ENCODE measurements at places on chromosomes 13 and 19.

- no peak for DNase-seq
Measured at GRCh38 chr19:497869-498510, 1.7 kb downstream of the MADCAM1 start.

DNA sequence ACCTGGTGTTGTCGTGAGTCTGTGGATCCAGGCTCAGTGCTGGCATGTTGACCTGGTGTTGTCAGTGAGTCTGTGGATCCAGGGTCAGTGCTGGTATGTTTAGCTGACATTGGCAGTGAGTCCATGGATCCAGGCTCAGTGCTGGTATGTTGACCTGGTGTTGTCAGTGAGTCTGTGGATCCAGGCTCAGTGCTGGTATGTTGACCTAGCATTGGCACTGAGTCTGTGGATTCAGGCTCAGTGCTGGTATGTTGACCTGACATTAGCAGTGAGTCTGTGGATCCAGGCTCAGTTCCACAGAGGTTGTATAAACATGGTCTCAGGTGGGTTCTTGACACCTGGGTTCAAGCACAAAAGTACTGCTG, 16.8 kb upstream of the PDCD2L start:
- no peak for DNase-seq

DNA sequence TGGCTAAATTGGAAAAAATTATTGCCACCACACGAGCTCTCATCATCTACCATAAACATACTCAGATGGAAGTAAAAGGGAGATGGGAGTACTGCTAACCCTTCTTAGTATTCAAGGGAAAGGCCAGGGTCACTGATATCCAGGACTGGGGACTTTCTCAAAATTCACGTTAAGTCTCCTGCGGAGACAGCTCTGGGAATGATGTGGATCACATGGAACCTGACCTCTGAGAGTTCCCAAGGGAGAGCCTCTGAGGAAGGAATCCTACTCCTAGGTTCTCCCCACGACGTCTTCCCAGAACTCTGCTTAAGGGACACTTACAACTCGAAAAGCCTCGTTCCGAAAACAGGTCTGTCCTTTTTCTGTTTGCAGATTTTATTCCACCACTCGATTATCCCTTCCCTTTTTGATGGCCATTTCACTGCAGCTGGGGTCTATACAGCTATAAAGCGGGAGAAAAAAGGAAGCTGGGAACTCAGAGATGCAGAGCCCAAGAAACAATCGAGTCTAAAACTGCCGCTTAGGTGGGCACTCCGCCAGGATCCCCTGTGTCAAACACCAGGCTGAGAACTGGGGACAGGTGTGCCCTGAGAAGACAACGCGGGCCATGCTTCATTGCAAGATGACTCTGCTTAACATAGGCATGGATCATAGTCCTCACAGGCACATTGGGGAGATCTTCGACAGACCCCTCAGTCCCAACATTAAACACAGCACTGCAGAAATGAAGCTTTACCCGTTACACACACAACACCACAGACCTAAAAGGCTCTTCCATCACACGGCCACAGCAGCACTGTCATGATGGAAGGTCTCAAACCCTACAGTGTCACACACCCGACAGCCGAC, 823 bp upstream of the ZNF567 start:
- no peak for DNase-seq

DNA sequence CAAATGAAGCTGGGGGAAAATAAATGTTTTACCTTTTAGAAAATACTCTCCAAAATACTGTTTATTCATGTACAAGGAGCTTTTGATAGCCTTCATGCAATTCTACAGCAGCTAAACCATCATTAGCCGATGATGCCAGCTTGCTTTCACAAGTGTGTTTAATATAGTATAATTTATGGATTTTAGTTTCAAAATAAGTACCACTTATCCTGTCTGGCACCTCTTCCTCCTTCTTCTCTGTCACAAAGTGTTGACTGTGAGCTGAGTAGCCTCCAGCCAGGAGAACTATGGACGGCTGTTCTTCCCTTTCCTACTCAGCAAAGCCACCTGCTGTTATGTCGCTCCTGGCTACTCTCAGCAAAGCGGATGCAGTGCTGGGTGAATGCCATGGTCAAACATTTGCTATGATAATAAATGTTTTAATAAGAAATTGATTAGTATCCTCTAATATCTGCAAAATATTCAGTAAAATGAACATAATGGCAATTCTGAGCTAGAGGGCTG, 238.2 kb downstream of the LIG4 start:
- DNase-seq, result no peak

DNA sequence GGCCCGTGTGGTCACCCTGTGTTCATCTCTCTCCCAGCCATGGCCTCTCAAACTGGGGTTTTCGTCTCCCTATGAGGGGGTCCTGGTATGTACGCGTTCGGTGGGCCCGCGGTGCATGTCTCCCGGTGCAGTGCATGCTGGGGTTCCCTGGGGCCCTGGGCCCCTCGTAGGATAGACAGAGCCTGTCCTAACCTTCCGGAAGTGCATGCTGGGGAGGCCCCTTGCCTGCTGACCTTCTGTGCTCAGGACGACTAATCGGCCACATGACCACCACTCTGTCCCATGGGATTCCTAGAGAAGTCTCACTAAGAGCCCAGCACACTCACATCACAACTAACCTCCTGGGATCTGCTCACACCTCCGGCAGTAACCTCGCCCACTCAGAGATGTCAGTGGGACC, 4.9 kb upstream of the USE1 start:
- DNase-seq, result no peak

- DNase-seq, result no peak
Measured at GRCh38 chr13:74969419-74969818, 512.5 kb downstream of the TBC1D4 start.

GRCh38 chr19:11130824-11131455, 24.6 kb downstream of the SPC24 start:
- peak; percentile 59 for DNase-seq

DNA sequence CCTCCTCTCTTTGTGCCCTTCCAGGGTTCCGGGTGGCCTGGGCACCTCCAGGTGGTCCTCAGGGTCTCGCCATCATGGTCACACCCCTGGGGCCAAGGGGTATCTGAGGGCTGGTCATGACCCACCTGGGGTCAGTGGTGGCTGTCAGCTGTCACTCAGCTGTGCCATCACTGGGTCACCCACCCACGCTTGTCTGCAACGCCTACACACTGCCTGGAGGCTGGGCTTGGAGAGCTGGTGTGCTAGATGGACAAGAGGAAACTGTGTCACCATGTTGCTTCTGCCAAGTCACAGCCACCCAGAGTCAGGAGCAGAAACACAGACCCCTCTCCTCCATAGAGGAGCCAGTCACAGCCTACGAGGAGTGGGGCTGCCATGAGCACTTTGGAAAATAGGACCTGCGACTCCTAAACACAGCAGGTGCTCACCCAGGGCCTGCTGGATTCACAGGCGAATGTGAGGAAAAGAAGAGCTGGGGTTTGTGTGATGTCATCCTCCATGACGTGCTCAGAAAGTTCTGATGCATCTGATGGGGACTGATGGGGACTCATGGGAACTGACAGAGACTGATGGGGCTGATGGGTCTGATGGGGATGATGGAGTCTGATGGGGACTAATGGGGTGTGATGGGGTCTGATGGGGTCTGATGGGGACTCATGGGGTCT, 10.7 kb upstream of the GRTP1 start:
- DNase-seq, result no peak

GRCh38 chr13:76965759-76966421, 17.6 kb downstream of the ACOD1 start:
- no peak for DNase-seq

DNA sequence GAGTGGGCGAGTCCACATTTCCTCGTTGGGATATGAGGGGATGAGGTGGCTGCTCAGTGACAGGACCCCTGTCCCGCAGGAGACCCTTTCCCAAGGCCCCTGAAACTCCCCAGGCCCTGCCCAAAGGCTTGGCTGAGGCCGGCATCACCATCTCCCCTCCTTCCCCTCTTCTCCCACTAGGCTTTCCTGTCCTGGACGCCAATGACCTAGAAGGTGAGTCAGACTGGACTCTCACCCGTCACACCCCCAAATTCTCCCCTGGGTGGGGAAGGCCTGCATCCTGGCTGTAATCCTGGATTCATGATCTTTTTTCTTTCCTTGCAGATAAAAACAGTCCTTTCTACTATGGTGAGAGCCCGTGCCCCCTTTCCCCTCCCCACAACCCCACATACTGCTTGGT, 5.3 kb downstream of the FXYD3 start:
- no peak for DNase-seq

DNA sequence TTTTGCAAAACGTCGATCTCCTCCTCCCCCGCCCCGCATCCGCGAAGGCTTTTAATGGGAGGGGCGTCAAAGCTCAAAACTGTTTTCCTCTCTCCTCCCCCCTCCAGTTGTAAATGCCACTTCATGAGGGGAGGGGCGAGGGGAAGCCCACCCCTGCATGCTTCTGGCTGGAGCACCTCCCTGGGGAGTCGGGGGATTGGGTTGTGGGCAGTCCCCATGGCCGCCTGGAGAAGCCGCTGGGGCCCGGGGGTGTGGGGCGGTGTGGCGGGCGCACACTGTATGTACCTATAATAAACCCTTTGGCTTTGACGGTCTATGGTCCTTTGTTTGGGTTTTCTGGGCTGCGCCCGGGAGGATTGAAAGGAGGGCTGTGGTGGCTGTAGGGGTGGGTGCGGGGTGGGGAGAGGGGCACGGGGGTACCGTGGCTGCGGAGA, 505 bp upstream of the SHKBP1 start:
- no peak for DNase-seq

GRCh38 chr13:103517066-103517767, 451.0 kb upstream of the SLC10A2 start:
- DNase-seq, result no peak

DNA sequence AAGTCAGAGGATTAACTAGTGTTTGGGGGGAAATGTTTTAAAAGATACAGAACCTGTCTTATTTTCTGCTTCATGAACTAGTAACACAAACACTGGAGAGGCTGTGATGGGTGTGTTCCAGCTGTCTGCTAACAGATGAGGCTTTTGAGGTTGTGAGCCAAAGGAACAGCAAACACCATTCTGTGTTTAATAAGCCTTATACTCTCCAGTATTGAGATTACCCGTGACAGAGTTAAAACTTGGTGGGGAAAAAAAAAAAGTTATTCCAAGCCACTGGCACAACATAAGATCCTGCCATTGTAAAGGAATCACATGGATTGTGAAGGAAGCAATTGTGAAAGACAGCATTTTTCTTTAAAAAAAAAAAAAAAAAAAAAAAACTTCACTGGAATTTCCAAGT, 48.4 kb downstream of the KCTD12 start:
- no peak for DNase-seq

DNA sequence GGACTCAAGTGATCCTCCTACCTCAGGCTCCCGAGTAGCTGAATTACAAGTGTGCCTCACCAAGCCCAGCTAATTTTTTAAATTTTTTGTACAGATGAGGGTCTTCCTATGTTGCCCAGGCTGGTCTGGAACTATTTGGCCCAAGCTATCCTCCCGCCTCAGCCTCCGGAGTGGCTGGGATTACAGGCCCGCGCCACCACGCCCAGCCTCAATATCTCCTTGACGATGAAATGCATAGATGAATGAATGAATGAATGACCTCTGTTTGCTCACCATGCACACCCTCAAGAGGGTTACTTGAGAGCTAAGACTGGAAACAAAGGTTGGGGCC, 14.9 kb upstream of the AP1M2 start:
- DNase-seq, result no peak

DNA sequence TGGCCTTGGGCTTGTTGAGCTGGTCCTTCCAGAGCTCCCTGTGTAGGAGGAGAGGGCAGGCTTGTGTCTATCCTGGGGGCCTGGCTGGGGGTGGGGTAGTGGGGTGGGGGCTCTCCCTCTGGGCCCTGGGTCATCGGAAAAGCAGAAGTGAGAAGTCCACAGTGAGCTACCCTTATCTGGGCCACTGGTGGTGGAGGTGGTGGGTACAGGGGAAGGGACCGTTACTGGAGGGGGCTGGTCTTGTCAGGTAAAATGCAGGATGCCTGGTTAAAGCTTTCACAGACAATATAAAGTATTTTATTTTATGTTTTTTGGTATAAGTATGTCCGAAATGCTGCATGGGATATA, 342 bp upstream of the SIGLEC10 start:
- no peak for DNase-seq

DNA sequence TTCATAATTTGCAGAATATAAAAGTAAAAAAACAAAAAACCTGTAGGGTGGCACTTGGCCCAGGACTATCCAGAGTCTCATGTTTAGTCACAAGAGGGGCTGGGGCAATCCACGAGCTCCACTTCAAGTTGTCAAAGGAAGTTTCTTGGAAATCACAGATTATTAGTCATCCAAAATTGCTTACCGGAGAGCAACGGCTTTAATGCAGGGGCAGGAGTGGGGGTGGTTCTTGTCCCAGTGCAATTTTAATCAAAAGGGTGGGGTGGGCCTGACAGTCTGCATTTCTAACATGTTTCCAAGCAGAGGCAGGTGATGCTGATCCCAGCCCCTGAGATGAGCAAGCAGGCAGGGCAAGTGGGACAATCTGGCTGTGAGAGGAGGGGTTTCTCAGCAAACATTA, 233.9 kb downstream of the ABCC4 start:
- no peak for DNase-seq

- no peak for DNase-seq
Measured at GRCh38 chr13:109007946-109008345, 378.5 kb downstream of the MYO16 start.

- no peak for DNase-seq
Measured at GRCh38 chr13:50991579-50992521, 82.3 kb downstream of the RNASEH2B start.

- no peak for DNase-seq
Measured at GRCh38 chr13:112374271-112374670, 1.9 kb upstream of the SPACA7 start.

DNA sequence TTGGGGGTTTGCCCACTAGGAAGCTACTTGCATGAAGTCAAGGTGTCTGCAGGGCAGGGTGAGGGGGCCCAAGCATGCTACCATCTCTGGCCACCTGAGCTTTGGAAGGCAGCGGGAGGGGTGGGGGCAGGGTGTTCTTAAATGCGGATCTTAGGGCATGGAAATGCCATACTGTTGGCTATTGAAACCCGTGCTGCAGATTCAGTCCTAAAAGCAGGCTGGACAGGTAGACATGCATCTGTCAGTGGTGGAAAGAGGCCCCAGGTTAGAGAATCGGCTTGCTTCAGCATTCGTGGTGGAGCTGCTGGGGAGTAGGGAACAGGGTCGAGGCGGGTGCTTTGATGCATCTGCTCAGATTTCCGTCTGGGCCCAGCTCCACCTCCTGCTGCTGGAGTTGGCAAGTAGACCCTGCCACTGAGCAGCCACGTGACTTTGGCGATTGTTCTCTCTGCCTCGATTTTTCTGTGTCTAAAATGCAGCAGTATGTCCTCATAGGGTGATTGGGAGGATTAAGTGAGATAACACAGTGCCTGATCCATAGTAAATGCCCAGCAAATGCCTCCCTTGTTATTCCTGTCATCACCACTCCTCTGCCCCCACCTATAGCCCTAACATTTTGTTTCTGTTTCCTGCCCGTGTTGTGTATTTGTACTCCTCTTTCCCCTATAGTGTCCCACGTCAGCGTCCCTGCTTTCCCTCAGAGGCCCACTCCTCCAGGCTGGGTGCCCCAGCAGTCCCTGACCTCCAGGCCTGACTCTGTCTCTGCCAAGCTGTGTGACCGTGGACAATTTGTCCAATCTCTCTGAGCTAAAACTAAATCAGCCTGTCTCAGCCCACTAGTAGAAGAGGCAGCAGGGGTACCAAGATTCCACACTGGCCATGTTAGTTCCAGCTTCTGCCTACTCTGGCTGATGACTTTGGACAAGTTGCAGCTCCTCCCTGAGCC, 5.8 kb downstream of the PPP1R37 start:
- DNase-seq, result no peak
